ENCODE measurements at places on chromosomes 16 and 17.

- no peak for DNase-seq
These were observed 25.5 kb upstream of the CDH1 start for GRCh38 chr16:68711421-68712139.

DNA sequence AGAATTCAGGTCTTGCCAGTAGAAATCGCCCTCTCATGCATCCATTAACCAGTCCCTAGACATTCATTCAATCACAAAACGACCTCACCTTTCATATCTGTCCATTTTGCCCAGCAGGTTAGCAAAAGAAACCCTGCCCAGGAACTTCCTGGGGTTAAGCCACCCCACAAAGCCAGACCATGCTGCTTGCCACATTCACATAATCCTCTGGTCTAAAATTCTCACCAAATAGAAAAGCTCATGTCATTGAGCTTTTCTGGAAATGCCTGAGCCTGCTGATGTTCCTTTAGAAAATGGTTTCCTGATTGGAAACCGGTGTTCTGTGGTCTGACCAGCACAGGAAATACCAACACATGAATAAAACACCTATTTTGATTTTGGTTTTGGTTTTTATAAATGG is 21.6 kb upstream of the DYNLRB2 start:
- no peak for DNase-seq

GRCh38 chr17:73462823-73463222 is 151.0 kb upstream of the CDC42EP4 start:
- DNase-seq = peak; percentile 75

GRCh38 chr17:80380555-80381002 is 34.4 kb upstream of the ENDOV start:
- DNase-seq = no peak

- DNase-seq = no peak
These were observed 4.8 kb upstream of the GOSR1 start for GRCh38 chr17:30472238-30472890.

GRCh38 chr17:76491271-76492122 is 9.7 kb downstream of the RHBDF2 start:
- DNase-seq = no peak

GRCh38 chr16:56362706-56363105 is 62.6 kb downstream of the AMFR start:
- DNase-seq = no peak

- no peak for DNase-seq
These were observed 32.9 kb downstream of the MAP2K4 start for GRCh38 chr17:12053552-12053951.

All from NCI-H187 (cell line).